ENCODE measurements at places on chromosomes 2 and 18.

- no peak for DNase-seq
Measured at GRCh38 chr2:94982156-94982555, 43.4 kb upstream of the MAL start.

DNA sequence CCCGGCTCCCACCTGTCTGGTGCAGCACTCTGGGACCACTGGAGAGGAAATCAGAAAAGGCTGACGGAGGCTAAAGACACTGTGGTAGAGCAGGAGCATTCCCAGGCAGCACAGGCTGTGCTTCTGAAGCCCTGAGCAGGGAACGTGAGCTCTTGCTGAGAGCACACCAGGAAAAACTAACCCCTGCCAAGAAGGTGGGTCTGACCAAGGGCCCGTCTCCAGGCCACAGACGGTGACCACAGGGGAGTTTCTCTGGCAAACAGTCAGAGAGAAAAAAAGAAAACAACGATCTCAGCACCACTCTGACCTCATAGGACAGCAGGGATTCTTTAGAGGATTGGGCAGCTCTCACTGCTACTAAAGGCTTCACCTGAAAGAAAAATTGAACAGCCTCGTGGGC is 201.4 kb downstream of the AFF3 start:
- no peak for DNase-seq

- DNase-seq, result no peak
Measured at GRCh38 chr2:144835634-144836350, 315.9 kb upstream of the ZEB2 start.

- no peak for DNase-seq
Measured at GRCh38 chr2:36427790-36428243, 72.2 kb downstream of the CRIM1 start.

DNA sequence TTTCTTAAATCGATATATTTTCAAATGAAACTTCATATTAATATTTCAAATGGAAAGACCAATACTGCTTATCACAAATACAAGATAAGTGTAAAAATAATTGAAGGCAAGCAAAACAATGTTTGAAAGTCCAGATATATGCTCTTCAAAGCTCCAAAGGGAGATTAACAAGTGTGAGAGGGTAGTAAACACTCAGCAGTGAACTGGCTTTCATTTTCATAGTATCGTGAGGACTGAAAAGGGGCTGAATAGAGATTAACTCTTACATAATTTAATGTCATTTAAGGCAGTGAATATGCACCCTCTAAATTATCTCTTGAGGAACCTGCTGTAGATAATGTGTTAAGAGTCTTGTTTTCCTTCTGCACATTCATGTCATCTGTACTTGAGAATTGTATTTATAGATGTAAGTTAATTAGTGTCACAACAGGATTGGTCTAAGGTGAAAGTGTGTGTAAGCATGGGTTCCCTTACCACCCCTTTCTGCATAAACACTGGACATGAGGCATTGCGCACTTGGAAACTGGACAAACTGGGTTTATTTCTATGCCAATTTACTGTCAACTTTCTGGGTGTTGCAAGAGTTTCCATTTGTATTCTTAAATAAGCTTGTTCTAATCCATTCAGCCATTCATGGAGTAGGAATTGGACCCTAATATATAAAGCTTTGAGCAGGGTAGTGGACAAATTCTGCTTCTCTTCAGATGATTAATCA is 76.7 kb upstream of the SESTD1 start:
- no peak for DNase-seq

DNA sequence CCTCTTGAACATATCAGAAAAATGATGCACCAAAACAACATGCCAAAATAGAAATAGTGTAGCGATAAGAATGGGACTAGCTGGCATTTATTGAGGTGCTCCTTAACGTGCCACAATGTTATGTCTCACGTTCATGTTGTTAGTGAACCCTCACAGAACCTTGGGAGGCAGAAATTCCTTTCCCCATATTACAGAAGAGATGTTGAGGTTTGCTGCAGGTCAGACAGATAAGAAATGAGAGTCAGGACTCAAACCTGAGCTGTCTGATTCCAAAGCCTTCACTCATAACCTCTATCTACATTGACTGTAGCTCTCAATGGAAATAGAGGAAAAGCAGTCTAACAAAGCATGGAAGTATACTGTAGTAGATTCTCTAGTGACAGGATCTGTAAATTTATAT is 163.3 kb upstream of the STK17B start:
- DNase-seq, result no peak

DNA sequence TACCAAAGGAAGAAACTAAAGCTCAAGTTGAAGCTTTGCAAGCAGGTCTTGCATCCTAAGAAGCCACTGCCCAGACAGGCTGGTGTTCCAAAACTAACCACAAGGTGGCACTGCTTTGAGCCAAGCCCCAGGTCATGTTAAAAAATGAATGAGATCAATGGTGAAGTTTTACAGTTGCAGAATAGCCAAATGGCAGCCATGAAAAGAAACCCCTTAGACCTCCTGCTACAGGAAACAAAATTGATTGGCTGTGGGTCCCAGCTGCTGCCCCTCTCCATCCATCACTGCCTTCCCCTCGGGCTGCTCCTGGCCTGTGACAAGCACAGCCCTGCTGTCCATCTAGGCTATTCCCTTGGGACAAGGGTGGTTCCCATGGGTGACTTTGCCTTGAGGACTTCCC is 20.7 kb upstream of the MREG start:
- no peak for DNase-seq

- DNase-seq, result no peak
Measured at GRCh38 chr18:48649231-48649630, 110.4 kb downstream of the CTIF start.

DNA sequence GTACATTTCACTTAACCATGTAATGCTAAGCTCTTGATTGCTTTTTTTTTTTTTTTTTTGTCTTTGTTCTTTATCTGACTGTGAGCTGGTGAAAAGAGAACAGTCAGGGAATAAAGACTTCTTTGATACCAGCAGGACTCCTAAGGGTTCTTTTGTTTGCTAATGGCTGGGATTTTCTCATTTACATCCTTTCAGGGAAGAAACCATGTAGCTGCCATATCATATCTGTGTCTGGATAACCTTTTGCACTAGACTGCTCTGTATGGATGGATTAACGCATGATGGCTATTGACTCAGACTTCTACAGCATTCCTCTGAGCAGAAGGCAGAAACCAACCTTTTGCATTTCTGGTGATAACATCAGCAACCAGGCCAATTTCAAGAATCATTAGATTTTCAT is 504.0 kb downstream of the LRRTM4 start:
- DNase-seq, result no peak

GRCh38 chr2:203407496-203407895 is 79.3 kb downstream of the ABI2 start:
- no peak for DNase-seq

- DNase-seq, result no peak
Measured at GRCh38 chr18:11962597-11962996, 18.7 kb upstream of the IMPA2 start.

DNA sequence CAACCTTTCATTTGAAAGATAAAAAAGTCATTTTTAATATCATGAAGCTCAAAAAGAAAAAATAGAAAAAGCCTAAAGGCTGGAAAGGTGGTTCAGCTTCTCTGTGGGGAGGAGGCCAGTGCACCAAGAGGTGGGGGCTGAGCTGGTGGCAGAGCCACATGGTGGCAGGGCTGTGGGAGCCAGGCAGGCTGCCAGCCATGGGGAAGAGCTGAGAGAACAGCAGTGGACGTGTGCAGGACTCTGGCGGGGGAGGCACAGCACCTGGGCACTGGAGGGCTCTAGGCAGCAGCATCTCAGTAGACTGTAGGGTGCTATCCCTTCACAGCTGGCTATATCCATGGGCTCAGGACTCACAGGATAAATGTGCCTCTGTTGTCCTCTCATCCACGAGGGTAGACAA is 47.8 kb downstream of the STK25 start:
- DNase-seq, result no peak

DNA sequence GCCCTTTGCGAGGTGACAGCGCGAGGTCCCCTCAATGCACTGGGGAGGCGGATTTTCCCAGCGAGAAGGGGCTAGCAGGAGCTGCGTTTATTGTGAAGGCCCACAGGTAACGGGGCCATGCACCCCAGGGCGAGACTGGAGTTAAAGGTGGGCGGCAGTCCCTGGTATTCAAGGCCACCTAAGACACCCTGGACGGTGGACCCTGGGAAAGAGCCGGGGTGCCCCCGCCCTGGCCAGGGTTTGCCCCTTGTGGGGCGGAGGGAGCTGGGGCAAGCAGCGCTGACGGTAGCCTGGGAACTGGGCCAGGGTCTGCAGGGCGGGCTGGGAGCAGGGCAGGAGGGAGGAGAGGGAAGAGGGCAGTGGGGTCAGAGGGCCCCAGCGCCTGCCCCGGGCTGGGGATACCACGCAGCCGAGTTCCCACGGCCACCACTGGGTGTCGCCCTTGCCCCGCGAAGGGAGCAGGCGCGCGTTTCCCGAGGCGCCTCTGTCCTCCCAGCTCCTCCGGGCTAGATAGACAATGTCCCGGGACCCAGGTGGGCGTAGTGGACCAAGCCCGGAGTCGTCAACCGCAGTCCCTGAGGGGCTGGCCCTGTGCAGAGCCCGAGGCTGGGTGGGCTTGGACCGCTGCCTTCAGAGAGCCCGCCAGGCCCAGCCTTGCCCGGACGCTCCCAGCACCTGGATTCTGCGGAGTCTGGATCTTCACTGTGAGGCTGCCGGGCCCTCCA is 80.2 kb downstream of the SMAD4 start:
- peak; percentile 46 for DNase-seq

DNA sequence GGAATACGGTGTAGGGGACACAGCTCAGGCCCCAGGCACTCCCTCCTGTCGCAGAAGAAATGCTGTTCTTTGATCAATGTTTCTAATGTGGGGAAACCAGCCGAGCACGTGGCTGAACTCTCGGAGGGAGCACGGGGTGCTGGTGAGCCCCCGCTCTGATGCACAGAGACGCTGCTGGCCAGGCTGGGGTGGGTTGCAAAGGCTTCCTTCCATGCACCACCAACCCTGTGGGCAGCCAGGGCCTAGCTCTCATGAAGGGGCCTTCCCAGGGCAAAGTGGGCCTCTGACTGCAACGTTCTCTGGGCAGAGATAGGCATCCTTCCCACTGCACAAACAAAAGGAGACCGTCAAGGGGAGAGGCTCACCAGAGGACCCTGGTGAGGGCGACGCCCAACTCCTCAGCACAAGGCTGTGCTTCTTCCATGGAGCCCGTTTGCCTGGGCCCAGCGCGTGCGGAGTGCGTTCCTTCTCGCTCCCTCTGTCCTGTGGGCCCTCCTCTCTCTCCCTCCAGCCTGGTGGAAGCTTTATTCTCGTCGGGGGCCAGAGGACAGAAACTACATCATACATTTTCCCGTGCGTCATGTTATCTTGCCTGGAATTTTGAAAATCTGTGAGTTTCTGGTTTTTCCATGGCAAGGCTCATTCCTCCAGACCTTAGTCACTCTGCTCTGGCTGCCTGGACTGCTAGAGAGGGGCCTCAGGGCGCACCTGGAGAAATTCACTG is 61.1 kb upstream of the SP3 start:
- DNase-seq, result no peak

DNA sequence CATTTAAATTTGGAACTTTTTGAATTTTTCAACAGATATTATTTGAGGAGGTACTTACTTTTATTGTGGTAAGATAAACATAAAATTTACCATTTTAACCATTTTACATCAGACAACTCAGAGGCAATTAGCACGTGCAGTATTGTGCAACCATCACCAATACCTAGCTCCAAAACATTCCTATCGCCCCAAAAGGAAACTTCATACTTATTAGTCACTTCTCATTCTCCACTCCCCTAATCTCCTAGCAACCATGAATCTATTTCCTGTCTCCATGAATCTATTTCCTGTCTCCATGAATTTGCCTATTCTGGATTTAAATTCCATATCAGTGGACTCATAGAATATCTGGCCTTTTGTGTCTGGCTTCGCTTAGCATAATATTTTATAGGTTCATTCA is 69.9 kb upstream of the FAM136A start:
- no peak for DNase-seq

GRCh38 chr2:226020956-226021355 is 621.4 kb downstream of the NYAP2 start:
- no peak for DNase-seq

- DNase-seq, result no peak
Measured at GRCh38 chr2:111239107-111239506, 118.4 kb downstream of the BCL2L11 start.

DNA sequence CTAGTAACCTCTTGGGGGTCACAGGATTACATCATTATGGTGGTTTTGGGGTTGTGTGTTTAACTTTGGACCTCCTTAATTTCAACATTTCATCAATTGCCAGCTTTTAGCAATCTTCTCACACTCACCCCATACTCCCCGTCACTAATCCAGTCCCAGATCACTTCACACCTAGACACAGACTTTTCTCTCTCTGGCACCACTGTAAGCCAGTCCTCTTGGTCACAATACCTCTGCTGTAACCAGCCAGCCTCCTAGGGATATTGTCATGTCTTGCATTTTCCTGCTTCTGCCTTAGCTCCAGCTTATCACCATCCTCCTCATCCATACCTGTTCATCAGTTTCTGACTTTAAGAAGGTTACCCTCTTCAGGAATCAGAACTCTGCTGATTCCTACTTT is 1.6 kb upstream of the STK17B start:
- no peak for DNase-seq

DNA sequence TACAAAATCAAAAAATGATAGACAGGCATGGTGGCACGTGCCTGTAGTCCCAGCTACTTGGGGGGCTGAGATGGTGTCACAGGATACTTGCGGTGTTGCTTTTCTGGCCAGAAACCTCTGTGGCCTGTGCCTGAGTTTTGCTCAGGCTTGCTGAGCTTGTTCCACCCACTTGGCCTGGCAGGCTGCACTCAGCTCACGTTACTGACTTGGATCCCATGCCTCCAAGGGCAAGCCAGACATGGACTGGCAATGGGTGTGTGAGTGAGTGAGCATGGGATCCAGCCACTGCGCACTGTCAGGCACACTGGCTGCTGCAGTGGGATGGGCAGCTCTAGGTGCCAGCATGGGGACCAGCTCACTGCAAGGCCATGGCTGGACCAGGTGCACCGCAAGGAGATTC is 67.9 kb downstream of the NCAPH start:
- no peak for DNase-seq

DNA sequence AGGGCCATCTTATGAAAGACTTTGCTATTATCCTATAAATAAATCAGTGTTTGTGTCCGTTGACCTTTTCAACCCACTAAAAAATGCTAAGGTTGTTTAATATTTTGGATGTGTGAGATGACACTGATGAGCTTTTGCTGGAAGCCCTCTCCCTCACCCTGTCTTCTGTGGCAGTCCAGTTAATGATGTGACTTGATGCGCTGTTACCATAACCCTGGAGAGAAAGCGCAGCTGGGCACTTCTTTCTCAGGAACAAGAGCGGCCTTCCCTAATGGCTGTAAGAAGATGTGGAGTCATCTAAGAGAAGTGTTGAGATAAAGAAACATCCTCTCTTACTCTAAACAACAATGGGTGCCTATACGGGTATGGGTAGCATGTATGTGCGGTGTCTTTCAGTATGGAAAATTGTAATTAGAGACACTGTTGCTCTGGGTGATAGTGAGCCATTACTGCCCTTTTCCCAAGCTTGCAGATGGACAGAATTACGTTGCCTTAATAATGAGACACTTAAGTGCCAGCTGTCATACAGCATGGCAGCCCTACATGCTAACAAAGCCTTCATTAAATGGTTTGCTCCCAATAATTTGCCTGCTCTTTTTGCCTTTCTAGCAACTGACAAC is 165.6 kb upstream of the NABP1 start:
- no peak for DNase-seq

- DNase-seq, result no peak
Measured at GRCh38 chr2:176155356-176156044, 1.6 kb upstream of the HOXD3 start.

GRCh38 chr2:30776831-30777635 is 30.2 kb downstream of the CAPN13 start:
- no peak for DNase-seq

- no peak for DNase-seq
Measured at GRCh38 chr18:31049189-31049588, 6.6 kb upstream of the DSC3 start.
